Suppressor macrophage (primary cell): ENCODE measurements at places on chromosomes 2 and 18.

- DNase-seq = no peak
Measured at GRCh38 chr2:116489944-116490343, 1324.5 kb upstream of the DDX18 start.

- no peak for DNase-seq
Measured at GRCh38 chr2:71944183-71944550, 203.5 kb downstream of the CYP26B1 start.

DNA sequence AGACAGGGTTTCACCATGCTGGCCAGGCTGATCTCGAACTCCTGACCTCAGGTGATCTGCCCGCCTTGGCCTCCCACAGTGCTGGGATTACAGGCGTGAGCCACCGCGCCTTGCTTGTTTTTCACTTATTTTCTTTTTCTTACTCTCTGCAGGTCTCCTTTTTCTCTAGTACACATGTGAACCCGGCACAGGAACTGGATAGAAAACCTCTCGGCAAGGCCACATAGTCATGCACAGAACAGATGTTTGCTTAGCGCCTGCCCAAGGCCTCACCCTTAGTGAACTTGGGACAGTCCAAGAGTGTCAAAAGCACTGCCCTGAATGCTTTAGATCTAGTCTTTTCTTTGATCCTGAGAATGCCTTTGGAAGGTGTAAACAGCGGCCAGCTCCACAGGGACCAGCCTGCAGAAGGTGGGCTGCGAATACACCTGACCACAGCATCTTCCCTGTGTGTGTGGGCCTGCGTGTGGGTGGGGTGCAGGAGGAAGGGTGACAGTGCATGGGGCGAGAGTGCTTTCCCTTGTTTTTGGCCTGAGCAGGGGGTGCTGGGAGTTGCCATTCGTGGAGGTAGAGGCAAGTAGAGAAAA is 27.0 kb downstream of the IMPA2 start:
- DNase-seq = no peak

DNA sequence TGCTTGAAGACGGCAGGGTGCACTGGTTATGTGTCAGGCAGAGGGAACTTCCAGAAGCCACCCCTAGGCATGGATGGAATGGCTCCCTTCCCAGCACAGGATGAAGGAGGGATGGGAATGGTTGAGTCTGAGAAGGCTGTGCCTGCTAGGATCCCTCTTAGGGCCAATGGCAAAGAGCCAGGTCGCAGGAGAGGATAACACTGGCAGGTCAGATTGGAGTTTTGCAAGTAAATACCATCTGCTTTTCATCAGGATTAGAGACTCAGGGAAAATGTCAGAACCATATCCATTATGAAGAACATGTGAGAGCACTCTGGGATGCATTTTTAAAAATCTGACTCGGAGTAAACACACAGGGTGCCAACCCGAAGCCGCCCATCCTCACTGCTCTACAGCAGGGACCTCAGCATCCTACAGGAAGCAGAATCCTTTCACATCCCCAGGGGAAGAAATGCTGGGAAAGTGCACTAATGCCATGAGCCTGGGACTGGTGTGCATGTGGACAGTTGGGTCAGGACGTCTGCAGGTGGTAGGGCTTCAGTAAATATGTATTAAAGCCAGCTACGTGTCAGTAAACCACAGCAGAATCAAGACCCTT is 139.9 kb downstream of the MYT1L start:
- no peak for DNase-seq

GRCh38 chr2:160730296-160730995 is 236.8 kb upstream of the RBMS1 start:
- no peak for DNase-seq

DNA sequence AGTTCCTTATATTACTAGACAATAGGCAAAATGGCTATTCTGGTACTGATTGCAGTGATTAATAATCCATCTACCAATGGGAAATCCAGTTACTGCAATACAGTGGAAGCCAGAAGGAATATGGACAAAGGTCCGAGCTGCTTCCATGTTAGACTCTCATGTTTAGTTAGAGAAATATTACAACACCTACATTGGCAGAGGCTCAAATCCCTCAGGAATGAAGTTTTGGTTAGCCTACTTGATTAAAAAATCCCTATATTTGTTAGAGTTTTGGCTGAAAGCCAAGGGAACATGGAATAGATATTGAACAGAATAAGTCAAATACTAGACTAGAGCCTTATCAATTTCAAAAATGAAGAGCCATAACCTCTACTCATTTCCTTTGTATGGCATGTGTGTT is 48.5 kb downstream of the ARL6IP6 start:
- DNase-seq = no peak

DNA sequence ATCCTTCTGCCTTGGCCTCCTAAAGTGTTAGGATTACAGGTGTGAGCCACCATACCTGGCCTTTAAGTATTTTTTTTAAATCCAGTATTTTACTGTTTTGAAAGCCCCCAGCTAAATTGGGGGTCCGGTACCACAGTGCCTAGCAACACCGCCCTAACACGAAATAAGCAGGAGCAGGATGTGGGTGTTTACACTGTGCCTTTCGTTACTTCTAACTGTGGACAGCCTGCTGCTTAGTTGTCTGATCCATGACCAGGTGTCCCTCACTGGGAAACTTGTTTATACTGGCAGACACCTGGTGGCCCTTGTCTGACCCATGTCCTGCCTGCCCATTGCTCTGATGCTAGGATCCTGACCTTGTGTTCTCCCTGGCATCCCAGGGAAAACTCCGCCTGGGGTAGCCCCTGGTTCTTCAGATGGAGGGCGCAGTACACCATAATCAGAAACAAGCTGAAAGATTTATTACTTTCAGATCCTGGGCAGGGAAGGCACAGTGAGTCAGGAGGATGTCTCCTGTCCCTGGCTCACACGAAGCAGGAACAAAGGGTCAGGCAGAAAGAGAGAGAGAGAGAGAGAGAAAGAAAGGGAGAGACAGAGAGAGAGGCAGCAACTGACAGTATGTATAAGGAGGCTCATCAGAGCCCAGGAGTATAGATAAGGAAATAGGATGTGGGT is 55.7 kb downstream of the NCAPH start:
- no peak for DNase-seq
